ENCODE measurements at places on chromosomes 2 and 18.

- no peak for DNase-seq
Observed at GRCh38 chr2:237879058-237879430, 19.6 kb downstream of the RAMP1 start.

DNA sequence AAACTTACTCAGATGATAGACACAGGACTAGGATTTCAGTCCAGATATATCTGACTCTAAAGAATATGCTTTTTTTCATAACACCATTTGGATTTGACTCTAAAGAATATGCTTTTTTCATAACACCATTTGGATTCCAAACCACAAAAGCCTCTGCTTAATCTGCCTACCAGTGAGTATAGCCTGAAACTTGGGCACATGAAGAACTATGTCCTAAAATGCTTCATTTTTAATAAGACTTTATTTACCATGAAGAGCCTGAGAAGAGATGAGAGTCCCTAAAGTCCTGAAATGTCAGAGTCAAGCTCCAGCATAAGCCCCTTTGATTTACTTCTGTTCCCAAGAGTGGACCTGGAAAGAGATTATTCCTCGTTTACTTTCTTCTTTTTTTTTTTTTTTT, 54.5 kb upstream of the STPG4 start:
- DNase-seq: no peak

DNA sequence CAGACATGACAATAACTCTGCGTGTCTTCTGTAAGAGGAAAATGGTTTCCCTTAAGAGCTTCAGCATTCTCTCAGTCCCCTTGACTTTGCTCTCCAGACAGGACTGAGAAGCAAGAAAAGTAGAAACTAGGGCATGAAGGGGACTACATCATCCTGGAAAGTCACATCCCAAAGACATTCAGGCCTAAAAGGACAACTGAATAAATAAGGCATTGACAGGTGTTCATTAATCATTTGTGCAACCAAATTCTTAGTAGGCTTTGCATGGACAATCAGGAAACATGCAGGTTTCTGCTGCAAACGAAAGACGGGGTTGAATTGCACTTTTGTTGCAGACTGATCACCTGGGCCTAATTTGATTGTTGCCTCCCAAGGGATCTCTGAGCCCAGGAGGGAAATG, 1.2 kb upstream of the SGPP2 start:
- DNase-seq: no peak

GRCh38 chr18:79571211-79572092, 108.2 kb upstream of the CTDP1 start:
- DNase-seq: no peak

- DNase-seq: no peak
Observed at GRCh38 chr18:6056171-6056910, 161.0 kb upstream of the TMEM200C start.

- peak; percentile 60 for DNase-seq
Observed at GRCh38 chr2:170224692-170225294, 46.8 kb downstream of the MYO3B start.

- DNase-seq: no peak
Observed at GRCh38 chr2:151111599-151112278, 149.9 kb downstream of the RBM43 start.

- no peak for DNase-seq
Observed at GRCh38 chr18:74694436-74694835, 96.8 kb downstream of the ZNF407 start.

DNA sequence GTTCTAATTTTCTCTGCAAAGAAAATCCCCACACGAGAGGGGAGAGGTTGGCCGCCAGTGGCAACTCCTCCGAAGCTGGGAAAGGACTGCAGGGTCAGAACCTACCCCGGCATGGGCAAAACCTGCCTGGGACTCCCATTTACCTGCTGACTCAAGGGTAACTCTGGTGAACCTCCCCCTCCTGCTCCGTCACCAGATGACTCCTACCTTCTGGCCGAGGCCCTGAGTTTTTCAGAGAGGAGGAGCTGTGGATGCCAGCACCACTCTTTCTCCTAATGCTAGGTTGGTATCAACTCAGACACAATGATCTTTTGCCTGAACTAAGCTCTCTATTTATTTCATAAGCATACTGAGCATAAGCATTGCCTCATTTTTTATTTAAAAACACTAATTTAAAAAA, 96.6 kb downstream of the ALPK2 start:
- DNase-seq: no peak

DNA sequence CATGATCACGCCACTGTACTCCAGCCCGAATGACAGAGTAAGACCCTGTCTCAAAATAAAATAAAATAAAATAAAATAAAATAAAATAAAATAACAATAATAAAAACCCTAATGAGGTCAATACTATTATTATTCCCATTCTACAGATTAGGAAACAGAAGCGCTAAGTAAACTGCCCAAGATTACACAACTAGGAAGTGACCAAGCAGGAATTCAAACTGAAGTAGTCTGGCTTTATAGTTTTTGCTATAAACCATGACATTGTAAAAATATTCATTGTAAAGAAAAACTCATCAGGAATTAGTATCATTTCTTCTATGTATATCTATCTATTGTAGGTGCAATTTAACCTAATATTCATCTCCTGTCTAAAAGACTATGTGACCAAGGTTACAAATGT, 1.2 kb downstream of the PLEKHM3 start:
- no peak for DNase-seq

GRCh38 chr2:69926849-69927515, 12.1 kb downstream of the MXD1 start:
- no peak for DNase-seq

DNA sequence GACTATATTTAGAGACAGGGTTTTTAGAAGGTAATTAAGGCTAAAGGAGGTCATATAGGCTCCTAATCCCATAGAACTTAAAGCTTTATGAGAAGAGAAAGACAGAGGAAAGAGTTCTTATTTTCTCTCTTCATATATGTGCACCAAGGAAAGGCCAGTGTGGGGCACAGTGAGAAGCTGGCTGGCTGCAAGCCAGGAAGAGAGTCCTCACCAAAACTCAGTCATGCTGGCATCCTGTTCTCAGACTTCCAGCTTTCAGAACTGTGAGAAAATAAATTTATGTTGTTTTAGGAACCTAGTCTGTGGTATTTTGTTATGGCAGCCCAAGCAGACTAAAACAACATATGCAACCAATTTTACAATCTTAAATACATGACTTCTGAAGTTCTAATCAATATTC, 31.5 kb upstream of the ATIC start:
- DNase-seq: no peak

DNA sequence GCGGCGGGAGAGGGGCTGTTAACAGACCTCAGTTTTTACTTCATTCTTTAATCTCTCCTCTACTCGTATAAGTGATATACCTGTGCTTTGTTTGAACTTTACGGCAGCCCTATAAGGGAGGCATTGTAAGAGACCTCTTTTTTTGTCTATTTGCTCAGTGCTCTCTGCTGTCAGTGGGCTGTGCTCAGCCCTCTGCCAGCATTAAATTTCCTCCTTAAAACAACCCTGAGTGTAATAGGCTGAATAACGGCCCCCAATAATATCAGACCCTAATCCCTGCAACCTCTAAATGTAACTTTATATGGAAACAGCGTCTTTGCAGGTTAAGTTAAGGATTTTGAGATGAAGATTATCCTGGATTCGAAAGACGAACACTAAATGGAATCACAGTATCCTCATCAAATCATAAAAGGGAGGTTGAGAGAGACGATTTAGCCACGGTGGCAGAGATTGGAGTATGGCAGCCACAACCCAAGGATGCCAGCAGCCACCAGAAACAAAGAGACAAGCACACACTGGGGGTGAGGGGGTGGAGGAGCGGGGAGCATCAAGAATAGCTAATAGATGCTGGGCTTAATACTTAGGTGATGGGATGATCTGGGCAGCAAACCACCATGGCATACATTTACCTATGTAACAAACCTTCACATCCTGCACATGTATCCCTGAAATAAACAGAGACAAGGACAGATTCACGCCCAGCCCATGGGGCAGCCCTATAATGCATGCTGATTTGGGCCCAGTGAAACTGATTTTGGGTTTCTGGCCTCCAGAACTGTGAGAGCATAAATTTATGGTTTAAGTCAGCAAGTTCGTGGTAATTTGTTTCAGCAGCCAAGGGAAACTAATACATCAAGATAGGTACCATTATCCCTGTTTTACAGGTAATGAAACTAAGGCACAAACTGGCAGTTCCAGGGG, 894 bp upstream of the FARSB start:
- DNase-seq: no peak

DNA sequence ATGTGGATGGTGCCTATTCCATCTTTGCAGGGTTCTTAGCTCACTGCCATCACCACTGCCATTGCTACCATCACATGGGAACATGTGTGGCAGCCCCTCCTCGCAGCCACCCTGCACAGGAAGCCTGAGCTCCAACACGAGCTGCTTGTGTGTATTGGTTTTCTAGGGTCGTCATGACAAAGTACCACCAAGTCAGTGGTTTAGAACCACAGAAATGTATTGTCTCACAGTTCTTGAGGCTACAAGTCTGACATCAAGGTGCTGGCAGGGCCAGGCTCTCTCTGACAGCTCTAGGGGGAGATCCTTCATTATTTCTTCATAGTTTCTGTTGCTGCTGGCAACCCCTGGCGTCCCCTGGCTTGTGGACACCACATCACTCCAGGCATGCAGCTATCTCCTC, 10.3 kb upstream of the IL1R2 start:
- no peak for DNase-seq

- DNase-seq: no peak
Observed at GRCh38 chr2:135617501-135618015, 86.3 kb downstream of the R3HDM1 start.

DNA sequence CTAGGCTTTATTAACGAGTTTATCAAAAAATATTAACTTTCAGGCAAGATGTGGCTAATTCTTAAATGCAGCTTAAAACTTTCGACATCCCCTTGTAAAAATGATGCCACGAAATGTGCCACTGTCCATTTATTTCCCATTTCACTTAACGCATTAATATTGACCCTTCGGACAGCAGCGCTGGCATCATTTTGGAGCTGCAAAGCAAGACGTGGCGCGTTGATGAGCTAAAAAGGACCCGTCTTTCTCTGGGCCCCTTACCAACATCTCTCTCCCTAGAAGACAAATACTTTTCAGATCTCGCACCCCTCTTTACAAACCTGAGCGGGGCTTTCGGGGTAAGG, 367.9 kb downstream of the MTX2 start:
- DNase-seq: no peak

DNA sequence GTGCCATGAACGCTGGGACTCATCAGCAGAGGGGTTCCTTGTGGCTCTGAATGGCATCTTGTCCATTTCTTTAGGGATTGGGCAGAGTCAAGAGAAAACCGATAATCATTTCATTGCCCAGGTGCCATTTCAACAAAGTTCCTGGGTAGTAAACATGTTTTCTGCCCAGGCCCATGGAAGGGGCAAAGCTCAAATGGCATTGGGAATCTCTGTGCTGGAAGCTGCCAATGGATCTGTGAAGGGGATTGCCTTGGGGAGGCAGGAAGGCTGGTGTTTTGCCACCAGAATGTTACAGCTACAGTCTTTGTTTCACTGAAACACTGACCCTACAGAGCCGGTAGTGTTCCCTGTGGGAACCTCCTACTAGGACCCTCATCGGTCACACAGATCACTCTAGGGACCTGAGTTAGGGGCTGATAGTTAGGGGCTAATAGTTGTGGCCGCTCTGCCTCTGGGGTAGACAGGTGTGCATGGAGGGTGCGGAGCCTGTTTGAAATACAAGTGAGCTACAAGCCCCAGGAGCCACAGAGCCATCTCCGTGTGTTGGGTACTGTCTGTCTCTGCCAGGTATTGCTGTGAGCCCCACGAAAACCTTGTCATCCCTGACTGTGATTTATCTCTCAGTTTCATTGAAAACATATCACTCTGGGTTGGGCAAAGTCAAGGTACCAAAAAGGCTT, 224.4 kb upstream of the COPS8 start:
- no peak for DNase-seq

DNA sequence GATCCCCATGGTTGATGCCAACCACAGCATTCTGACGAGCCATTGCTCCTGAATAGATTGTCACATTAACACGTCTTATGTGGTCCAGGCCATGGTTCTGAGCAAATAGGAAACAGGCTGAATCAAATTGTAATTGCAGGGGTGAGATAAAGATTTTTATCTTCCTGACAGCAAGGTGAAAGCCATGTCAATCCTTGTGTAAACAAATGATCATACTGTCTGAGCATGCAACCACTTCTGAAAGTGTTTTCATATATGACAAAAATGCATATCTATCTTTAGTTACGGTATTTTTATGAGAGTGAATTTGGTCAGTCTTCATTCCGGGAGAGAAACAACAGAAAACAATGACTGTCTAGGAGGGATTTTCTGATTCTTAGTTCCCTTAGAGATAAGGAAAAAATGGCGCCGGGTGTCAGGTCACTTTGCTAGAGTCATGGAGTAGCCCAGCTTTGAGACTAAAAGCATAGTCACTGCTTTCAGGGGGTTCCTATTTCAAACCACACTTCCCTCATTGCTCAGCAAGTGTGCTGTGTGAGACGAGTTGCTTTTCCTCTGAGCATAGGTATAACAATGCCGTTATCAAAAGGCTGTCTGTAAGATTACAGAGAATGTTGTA, 958.9 kb downstream of the DCDC2C start:
- no peak for DNase-seq

GRCh38 chr2:168328421-168328820, 81.0 kb upstream of the STK39 start:
- DNase-seq: no peak

GRCh38 chr2:237942513-237942899, 24.3 kb upstream of the UBE2F start:
- no peak for DNase-seq

- DNase-seq: no peak
Observed at GRCh38 chr2:105410554-105410953, 11.7 kb upstream of the FHL2 start.

DNA sequence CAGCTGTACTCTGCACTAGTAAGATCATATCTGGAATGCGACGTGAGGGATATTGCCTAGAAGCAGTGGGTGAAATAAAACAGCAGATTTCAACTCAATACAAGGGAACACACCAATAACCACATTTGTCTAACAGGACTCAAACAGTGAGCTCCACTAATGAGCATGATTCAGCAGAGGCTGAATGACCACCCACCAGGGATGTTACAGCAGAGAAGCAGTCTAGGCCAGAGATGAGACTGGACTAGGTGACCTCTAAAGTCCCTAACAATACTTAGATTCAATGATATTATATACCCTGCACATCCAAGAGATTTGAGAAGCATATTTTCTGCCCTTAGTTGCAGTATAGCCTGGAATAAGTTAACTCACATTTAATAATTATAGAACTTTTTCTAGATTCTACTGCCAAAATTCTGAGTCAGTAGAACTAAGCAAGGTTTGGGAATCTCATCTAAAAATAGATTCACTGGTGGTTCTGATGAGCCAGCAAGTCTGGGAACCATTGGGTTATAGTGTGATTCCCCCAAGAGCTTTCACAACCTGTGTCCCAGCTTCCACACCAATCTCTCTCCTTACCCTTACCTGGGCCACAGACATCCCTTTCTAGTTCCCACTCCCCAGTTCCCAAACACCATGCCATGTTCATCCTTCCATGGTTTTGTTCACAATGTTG, 6.3 kb downstream of the THOC1 start:
- DNase-seq: no peak

DNA sequence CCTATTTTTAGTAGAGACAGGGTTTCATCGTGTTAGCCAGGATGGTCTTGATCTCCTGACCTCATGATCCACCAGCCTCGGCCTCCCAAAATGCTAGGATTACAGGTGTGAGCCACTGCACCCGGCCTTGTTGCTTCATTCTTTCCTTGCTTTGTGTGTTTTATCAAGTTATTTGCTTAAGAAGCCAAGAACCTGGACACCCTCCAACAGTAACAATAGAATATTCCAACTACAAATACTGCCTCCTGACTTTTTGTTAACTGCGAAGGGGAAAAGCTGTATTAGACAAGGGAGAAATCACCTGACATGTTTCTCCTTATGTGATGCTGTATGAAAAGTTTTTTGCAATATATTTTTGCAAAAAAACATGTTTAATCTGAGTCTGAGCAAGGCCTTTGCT, 297.2 kb downstream of the NCKAP5 start:
- peak; percentile 13 for DNase-seq
